ENCODE measurements at places on chromosomes 2 and 18.
A peak's percentile ranks its signal among the peaks of the same experiment; 100 is the strongest.

GRCh38 chr2:42128721-42129486 is 40.2 kb upstream of the EML4 start:
- H3K27ac ChIP-seq: peak overlapping the region; percentile 40
- no peak for DNase-seq
- no peak overlapping the region for H3K4me3 ChIP-seq
- no peaks in the 10 kb centered on the region for H3K27me3 ChIP-seq
- no peaks in the 10 kb centered on the region for H3K36me3 ChIP-seq

DNA sequence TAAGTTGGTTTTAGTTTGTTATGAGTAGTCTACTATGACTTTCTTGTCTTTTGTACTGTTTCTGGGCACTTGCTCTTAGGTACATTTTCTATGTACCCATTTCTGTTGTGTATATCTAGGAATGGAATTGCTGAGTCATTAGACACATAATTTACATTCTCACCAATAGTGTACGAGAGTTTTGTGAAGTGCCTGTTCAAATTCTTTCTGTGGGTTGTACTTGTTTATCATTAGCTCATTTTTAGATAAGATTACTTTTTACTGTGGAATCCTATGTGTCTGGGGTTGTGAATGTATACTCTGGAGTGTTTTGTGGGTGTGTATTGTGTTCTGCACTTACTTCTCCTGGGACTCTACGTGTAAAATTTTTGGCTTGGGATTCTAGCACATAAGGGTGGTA is 36.6 kb upstream of the CD28 start:
- H3K27ac ChIP-seq: no peak overlapping the region
- no peaks in the 10 kb centered on the region for H3K36me3 ChIP-seq

GRCh38 chr2:118510807-118511206 is 336.6 kb downstream of the EN1 start:
- DNase-seq: no peak
- H3K27ac ChIP-seq: no peak overlapping the region
- no peak overlapping the region for H3K4me3 ChIP-seq
- no peaks in the 10 kb centered on the region for H3K36me3 ChIP-seq
- no peaks in the 10 kb centered on the region for H3K4me1 ChIP-seq

DNA sequence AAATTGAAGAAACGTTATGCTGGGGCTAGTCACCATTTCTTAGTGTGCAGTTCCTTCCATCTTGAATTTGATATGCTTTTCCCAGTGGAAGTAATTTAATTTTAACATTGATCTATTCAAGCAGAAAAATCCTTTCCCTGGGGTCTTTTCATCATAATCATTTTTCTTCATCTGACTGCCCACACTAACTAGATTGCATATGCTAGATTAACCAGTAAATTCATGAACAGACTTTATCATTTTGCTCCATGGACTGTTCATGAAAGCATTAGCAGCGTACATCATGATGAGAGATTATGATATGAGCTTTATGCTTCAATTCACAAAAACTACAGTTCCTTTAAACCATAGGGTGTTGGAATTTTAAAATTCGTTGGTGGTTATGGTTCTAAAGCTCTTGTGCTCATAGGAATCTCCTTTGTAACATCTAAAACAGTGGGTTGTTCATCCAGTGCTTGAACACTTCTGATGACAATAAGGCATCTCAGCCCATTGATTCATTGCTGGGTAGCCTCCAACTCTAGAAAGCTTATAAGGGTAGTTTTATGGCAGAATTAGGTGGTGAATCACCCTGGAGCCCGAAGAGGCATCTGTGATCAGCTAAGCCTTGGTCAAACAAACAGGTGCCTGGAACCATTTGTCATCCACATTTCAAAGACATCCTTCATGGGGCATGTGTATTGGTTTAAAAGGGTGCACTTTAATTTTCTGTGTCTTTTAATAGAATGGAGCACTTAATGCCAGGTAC is 77.2 kb upstream of the NDUFV2 start:
- no peak overlapping the region for H3K4me3 ChIP-seq
- no peaks in the 10 kb centered on the region for H3K27me3 ChIP-seq
- DNase-seq: no peak
- no peaks in the 10 kb centered on the region for H3K4me1 ChIP-seq
- no peaks in the 10 kb centered on the region for H3K36me3 ChIP-seq
- H3K27ac ChIP-seq: no peak overlapping the region

DNA sequence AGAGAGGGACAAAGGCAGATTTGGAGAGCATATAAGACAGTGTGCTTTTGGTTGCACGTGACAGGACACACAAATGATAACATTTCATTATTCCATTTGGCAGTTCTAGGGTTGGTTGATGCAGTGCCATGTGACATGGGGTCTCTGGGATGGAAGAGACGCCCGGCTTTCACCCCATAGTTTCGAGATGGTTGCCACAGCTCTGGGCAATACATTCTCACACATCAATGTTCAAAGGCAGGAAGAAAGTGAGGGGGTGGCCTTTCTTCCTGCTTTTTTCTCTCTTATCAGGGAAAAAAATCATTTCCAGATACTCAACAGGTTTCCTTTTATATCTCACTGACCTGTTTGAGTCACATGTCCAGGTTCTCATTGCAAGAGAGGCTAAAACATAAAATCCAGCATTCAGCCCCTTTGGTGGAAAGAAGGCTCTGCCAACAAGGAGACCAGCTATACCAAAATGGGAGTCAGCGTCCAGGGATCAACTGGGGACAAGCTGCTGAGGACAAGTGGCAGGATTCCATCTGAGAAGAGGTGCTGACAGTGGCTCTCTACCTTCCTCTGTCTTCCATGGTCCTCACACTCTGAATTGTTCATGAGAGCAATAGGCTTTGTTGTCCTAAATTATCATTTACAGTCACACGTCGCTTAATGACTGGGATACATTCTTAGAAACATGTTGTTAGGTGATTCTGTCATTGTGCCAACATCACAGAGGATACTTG is 29.1 kb upstream of the ANKRD44 start:
- H3K27ac ChIP-seq: no peak overlapping the region
- H3K4me1 ChIP-seq: no peaks in the 10 kb centered on the region
- H3K36me3 ChIP-seq: no peaks in the 10 kb centered on the region
- DNase-seq: no peak

DNA sequence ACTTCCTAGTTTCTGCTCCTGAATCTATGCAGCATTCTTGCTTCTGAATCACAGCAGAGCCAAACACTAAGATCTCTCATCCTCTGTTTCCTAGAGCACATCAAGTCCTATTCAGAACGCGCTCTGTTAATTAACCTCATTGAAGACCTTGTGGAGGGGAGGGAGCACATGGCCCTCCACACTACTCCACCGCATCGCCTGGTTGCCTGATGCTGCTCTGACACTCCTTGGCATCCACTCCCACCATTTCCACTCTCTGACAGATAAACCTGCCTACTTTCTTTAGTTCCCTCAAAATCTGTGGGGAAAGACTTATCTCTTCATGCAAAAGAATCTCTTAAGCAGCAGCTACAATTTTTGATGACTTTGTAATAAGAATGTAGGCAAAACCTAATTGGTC is 802.3 kb upstream of the GYPC start:
- H3K27me3 ChIP-seq: no peaks in the 10 kb centered on the region
- H3K27ac ChIP-seq: no peak overlapping the region
- no peak for DNase-seq

GRCh38 chr2:152183401-152184073 is 8.0 kb upstream of the STAM2 start:
- no peak overlapping the region for H3K27ac ChIP-seq
- H3K4me1 ChIP-seq: no peaks in the 10 kb centered on the region
- H3K36me3 ChIP-seq: no peaks in the 10 kb centered on the region
- DNase-seq: no peak
- H3K27me3 ChIP-seq: no peaks in the 10 kb centered on the region

DNA sequence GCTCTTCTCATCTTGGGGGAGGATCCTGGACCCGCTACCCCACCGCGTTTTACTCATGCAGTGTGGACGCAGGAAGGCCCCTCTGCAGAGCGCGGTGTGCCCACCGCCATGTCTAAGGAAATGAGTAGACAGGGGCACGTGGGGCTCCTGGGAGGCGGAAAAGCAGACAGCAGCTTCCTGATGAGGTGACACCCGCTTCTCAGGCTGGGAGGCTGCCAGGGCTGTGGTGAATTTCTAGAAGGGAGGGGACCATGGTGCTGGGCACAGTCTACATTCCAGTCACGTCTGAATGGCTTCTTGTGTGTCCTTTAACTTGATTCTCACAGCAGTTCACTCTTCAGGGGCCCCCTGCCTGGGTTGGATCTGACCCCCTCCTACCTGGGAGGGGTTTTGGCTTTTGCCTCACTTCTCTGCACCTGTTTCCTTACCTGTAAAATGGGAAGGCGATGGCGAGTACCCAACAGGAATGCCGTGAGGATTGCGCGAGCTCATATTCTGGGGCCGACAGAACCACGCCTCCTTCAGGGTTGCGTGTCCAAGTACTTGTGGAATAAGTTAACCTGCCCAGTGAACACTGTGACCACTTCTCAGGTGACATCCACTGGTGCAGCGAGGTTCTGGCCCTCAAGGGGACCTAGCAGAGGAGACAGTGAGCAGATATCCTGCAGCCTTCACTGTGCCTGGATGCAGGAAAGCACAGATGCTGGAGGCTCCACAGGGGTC is 32.3 kb upstream of the MBP start:
- H3K36me3 ChIP-seq: no peaks in the 10 kb centered on the region
- no peaks in the 10 kb centered on the region for H3K4me1 ChIP-seq
- H3K27ac ChIP-seq: no peak overlapping the region
- H3K27me3 ChIP-seq: peaks cover 6% of the 10 kb centered on the region
- DNase-seq: no peak
